ENCODE measurements at places on chromosomes 6 and 20. TPM values are rescaled to one million over a fixed set of nuclear protein-coding genes. Genes with fewer than 3 reads are reported as not detected.

Gene LHFPL5
- not detected for total RNA-seq

Gene EEF1A2
- 1,229 TPM for total RNA-seq

- no peak for DNase-seq
Measured at GRCh38 chr6:116436586-116436985, 24.6 kb upstream of the CALHM6 start.

- peak; percentile 50 for DNase-seq
Measured at GRCh38 chr6:84772428-84773132, 8.2 kb upstream of the TBX18 start.

GRCh38 chr6:142030115-142030619 is 102.6 kb upstream of the GJE1 start:
- no peak for DNase-seq

- DNase-seq: no peak
Measured at GRCh38 chr6:14873101-14873500, 372.8 kb upstream of the JARID2 start.

DNA sequence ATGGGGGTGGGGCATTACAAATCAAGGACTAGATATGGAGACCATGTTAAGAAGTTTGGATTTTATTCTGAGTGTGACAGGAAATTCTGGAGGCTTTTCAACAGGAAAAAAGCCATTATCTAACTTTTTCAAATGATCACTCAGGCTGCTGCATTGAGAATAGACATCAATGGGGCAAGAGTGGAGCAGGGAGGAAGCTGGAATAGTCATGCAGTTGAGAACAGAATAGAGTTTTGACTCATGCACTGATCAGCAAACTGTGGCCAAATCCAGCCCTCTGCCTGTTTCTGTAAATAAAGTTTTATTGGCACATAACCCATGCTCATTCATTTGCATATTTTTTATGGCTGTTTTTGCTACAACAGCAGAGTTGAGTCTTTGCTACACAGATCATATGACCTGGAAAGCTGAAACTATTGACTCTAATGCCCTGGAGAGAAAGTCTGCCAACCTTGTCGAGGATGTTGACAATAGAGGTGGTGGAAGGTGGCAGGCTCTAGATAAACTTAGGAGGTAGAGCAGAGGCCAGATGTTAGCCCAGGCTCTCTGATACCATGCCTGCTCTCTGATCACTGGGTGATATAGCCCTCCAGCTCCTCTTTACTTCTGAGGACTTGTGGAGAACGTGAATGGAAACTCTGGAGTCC is 441.8 kb downstream of the PTPRT start:
- no peak for DNase-seq

DNA sequence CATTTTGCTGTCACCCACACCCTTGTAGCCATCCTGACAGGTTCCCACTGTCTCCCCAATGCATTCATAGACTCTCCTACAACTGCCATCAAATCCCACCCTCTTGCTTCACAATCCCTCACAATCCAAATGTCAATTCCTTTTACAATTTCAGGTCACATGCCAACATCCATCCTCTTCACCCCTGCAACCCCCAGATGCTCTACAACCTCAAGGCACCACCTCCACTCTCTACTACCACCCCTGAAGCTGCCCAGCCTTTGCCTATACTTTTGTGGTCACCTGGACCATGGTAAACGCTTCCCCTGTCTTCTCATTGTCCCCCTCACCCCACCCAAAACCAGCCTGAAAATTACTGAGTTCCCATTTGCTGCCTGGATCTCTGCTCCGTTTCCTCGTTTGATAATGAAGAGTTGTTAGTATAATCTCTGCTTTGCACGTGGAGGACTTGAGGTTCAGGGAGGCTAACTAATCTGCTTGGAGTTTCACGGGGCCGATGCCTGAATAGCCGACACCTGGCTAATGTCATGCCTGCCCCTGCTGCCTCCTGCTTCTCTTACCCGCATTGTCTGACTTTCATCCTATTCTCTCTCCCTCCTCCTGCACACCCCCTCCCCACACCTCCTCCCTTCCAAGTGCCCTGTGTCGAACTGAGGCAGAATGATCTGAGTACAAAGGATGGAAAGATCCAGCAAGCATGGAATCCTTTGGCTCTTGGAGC is 82.4 kb upstream of the TOX2 start:
- no peak for DNase-seq
